Effector memory CD4-positive, alpha-beta T cell (primary cell): ENCODE measurements at places on chromosomes 6 and 20.

- no peak for DNase-seq
Measured at GRCh38 chr6:19450651-19451050, 386.5 kb upstream of the ID4 start.

DNA sequence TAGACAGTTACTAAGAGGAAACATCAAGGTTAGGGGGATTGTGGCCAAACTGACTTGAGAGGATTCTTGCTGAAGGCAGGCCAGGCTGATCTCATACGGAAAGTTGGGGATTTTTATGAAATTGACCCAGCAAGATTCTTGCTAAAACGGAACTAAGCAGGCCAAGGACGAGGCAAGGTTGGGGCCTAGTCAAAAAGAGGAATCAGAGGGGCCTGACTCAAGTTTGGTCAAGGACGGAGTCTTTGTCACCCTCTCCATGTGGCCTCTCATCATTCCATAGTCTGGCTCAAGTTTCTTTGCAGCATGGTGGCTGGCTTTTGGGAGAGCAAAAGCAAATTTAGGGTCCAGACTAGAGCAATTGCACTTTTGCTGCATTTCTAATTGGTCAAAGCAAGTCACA, 7.9 kb upstream of the HECA start:
- no peak for DNase-seq

DNA sequence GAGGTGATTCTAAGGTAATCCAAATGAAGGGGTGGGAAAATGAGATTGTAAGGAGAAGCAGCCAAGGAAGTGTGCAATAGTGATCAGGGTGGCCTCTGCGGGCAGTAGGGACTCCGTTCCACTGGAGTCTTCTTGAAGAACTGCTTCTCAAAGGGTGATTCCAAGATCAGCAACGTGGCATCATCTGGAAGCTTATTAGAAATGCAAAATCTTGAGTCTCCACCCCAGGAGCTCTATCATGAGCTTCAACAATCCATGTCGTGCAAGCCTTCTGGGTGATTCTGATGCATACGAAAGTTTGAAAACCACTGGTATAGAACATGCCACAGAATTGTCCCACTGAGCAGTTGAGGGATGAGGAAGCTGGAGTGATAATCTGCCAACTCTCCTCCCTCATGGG, 31.4 kb downstream of the SCP2D1 start:
- no peak for DNase-seq

- DNase-seq = no peak
Measured at GRCh38 chr20:24705486-24705885, 236.1 kb downstream of the SYNDIG1 start.
